ENCODE measurements at places on chromosomes 2 and 18.

DNA sequence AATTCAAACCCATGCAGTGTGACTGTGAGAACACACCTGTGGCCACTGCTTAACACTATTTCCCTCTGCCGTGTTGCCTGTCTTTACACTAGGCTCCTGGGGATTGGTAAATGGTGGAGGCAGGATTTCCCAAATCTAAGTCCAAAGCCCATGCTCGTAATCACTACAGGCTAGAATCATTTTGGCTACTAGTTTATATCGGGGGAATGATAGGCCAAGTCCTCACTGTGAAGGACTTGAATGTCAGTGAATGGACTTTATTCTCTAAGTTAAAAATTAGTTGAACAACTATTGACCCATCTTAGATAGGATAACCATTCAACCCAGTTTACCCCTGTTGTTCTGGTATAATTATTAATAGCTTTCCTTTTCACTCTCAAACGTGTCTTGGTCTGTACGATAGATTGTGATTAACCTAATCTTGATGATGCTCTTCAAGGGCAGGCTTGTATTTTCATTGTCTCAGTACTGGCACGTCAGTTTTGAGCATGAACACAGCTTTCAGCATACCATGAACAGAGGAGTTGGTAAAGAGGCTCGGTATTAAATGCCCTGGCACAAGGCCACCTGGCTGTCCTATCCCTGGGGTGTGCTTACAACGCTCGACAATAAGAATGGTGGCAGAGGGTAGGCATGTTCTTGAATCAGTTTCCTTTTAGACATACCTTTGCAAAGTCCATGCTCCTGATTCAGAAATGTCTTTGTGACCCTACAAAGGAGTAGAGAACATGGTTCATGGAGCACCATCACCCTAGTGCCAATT, 148.8 kb downstream of the RTN4 start:
- no peak for DNase-seq

- no peak for DNase-seq
Measured at GRCh38 chr2:223549215-223549614, 52.9 kb downstream of the SCG2 start.

DNA sequence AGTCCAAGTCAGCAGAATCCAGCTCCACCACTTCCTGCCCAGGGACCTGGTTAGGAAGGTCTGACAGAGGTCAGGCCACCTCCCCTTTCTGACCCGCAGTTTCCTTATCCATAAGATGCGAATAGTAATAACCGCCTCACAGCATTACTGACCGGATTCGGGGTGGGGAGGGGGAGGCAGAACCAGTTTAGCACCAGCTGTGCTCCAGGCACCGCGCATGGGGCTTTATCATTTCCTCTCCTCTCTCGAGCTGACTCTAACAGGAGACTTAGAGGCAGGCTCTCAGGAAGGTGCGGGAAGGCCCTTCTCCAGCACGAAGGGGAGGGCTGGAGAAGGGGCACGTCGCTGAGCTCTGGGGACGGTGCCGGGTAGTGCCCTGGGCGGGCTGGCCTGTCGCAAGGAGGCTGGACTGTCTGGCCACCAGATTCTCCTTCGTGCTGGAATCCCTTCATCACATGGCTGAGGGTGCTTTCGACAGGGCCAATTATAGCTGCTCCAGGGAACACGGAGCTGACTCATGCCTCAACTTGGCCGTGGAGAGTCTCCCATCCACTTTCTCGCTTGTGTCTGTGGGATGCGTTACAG, 5.7 kb downstream of the EHD3 start:
- no peak for DNase-seq

DNA sequence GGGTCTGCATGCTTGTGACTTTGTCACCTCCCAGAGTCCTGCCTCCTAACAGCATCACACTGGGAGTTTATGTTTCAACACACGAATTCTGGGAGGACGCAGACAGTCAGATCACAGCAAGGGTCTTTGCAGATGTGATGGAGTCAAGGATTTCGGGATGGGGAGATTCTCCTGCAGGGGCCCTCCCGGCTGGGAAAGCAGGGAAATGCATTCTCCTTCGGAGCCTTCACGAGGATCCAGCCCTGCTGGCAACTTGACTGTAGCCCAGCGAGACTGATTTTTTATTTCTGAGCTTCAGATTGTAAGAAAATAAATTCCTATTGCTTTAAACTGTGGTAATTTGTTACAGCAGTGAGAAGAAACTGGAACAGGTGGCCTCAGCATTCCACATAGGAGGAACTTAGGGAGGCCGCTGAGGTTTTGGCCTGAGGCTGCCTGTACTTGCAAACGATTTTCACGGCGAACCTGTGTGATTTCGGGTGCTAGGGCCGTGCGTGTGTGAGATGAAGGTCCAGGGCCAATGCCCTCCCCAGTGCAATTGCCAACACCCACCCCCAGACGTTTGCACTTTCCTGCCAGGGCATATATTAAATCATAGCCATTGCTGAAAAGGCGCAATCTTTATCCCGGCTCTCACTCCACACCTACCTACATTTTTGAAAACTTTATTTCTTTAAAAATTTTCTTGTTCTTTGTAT, 79.8 kb downstream of the ASB1 start:
- no peak for DNase-seq

- DNase-seq: no peak
Measured at GRCh38 chr2:99868260-99868659, 274.1 kb downstream of the AFF3 start.

DNA sequence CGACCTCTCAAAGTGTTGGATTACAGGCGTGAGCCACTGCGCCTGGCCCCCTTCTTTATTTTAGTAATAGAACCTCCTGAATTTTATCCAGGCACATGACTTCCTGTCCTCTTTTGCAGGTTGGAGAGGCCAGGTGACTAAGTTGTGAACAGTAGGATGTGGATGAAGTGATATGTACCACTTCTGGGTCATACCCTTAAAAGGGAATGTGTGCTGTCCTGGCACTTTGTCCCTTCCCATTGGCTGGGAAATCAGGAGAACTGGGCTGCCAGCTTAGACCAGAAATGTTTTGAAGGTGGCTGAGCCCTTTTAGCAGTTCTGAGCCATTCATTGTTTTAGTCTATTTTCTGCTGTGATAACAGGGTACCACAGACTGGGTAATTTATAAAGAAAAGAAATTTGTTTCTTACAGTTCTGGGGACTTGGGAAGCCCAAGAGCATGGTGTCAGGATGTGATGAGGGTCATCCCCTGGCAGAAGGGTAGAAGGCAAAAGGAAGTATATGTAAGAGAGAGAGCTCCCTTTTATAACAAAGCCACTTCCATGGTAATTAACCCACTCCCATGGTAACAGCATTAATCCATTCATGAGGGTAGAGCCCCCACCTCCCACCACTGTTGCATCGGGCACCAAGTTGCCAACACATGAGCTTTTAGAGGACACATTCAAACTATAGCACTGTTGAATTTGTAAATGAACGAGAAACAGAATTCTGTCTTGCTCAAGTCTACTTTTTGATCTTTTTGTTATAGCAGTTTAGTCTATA, 79.1 kb downstream of the TTC27 start:
- DNase-seq: no peak

DNA sequence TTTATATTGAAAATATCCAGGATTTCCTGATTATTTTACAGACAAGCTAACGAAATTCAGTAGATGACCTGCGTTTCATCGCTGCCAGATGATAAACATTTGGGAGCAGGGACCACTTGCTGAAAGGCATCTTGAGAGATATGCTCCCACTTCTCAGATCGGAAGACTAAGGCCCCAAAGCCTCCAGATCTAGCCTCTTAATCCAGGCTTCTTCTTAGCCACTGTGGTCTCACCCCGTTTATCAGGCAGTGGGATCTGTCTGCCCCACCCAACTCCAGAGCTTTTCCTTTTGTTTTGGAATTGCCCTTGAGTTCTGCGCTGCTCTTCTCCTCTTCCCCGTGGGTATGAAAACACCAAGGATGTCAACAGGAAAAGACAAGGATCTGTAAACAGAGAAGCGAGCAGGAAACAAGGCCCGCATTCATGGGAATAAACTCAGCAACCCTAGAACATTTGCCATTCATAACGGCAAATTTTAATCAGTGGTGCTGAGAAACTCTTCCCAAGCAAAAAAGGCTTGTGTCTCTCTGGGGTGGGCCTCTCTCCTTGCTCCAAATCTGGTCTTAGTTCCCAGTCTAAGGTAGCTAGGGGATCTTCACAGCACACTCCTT, 21.4 kb downstream of the MYL12B start:
- DNase-seq: no peak

GRCh38 chr2:74696829-74697228, 42.8 kb downstream of the SEMA4F start:
- no peak for DNase-seq

DNA sequence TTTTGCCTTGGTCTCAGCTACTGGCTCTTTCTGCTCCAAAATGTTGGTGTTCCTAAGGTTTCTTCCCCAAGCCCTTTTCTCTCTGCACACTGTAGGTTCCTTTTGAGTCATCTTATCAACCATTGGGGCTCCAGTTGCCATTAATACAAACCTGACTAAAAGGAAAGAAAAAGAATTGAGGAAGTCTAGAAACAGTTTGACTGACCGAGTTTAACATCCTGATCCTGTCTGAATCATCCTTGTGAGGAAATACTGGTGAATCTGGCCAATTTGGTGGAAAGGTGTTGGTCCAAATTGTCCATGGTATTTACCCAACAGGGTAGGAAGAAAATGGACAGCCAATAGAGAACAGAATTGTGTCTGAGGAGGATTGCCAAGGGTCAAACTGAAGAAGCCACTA, 38.3 kb downstream of the CRYGD start:
- DNase-seq: no peak

- DNase-seq: no peak
Measured at GRCh38 chr18:13147130-13147529, 71.4 kb upstream of the LDLRAD4 start.

DNA sequence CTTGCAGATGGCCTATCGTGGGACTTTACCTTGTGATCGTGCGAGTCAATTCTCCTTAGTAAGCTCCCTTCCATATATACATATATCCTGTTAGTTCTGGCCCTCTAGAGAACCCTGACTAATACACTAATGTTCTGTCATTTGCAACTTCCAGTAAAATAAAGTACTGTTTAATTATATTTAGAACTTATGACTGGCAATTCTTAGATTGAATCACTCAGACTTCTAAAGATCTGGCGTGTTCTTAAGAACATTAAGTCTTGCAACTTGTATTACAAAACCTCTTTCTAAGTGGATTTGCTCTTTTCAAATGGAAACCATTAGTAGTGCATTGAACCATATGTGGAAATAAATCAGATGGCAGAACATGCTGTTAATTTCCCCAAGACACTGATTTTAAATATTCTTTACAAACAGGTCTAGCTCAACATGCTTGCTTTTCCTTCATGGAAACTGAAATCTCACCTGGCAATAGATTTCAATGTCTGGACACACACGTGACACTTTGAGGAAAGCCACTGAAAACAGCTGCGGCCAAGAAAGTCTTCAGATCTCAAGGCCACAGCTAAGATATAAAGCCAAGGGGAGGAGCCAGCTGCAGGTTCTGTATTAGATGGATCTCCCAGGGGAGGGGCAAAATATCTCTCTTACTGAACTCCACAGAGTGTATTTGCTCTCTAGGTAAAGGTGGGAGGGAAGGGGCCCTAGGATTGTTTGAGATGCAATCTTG, 50.6 kb downstream of the PMAIP1 start:
- DNase-seq: no peak

DNA sequence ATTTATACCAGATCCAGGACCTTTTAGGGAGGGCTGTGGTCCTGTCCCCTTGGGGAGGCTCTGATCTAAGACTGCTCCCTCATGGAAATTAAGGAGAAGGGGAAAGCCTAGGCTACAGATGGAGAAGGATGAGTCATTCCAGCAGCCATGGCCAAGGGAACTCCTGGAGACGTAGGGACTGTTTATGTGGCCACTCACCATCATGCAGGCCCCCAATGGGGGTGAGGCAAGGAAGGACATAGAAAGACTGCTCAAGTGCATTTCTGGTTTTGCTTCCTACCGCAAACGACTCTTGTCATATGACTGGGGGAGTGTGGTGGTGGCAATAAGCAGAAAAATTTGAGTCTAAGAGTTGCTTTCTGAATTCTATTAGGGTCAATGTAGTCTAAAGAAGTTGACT, 54.0 kb upstream of the CYP1B1 start:
- DNase-seq: no peak

- no peak for DNase-seq
Measured at GRCh38 chr2:126776255-126776654, 120.3 kb downstream of the GYPC start.

GRCh38 chr2:7516484-7517063, 599.4 kb downstream of the RNF144A start:
- no peak for DNase-seq

- no peak for DNase-seq
Measured at GRCh38 chr18:70046207-70046606, 98.5 kb upstream of the CD226 start.

DNA sequence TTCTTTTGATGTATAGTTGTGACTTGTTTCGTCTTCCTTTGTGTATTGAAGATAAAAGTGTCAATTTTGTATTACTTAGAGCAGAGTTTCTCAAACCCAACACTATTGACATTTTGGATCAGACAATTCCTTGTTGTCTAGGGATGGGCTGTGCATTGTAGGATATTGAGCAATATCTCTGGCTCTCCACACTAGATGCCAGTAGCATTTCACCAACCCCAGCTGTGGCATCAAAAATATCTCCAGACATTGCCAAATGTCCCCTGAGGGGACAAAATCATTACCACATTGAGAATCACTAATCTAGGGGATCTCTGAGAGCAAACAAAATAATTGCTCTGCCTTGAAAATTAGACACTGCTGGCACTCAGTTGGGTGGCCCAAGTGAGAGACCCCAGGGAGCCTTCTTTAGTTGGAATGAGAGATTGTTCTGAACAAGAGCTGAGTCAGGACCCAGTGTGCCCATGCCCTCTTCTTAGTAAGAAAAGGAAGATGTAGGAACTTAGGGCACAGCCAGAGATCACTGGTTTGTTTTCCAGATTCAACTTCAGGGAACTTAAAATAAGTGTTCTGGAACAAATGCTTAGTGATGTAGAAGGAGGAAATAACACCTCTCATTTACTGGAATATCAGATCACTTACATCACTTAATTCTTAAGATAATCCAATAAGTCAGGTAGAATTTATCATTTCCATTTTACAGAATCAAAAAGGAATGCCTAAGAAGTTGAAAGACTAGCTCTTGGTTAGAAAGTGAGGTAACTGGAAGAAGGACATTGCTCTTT, 466.6 kb upstream of the TNP1 start:
- DNase-seq: no peak

DNA sequence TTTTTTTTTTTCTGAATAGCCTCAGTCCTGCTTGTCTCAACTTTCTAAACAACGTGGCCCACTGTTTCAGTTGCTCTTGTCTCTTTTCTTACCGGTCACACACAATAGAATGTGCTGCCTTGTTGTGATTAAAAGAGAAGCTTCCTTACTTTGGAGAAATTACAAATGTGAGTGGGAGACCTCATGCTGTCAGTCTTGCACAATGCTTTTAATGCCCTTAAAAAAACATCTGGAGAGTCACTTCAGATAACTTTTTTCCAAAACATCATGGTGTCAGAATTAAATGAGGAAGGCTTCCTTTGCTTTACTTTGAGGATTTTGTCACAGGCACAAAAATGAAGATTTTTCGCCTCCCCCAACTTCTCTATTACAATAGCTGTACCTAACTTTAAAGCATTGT, 37.7 kb downstream of the LHCGR start:
- DNase-seq: no peak

DNA sequence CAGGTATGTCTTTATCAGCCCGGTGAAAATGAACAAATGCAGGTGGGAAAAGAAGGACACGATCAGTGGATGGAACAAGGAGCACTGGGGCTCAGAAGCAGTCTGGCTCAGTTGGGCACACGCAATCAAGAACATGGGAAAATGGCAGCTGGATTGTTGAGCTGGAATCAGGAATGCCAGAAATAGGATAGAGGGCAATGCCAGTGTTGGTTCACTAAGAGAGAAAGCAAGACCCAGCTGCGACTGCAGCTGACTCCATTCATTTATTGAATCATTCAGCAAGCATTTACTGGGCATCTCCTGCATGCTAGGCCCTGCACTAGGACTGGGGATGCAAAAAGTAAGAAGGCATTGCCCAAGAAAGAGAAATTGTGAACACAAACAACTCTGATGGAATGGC, 13.6 kb upstream of the TTR start:
- no peak for DNase-seq
